ENCODE measurements at places on chromosomes 2 and 18. TPM values are rescaled to one million over a fixed set of nuclear protein-coding genes. Genes with fewer than 3 reads are reported as not detected.
A peak's percentile ranks its signal among the peaks of the same experiment; 100 is the strongest.

The ACMSD gene
- not detected for total RNA-seq

The NEU4 gene
- 0.10 TPM for total RNA-seq

The ARHGEF33 gene
- total RNA-seq: 0.27 TPM

The SLC9A4 gene
- total RNA-seq: 0.05 TPM

The COX5B gene
- total RNA-seq: 183 TPM

The LIMS2 gene
- 5.3 TPM for total RNA-seq

The G6PC2 gene
- total RNA-seq: not detected

DNA sequence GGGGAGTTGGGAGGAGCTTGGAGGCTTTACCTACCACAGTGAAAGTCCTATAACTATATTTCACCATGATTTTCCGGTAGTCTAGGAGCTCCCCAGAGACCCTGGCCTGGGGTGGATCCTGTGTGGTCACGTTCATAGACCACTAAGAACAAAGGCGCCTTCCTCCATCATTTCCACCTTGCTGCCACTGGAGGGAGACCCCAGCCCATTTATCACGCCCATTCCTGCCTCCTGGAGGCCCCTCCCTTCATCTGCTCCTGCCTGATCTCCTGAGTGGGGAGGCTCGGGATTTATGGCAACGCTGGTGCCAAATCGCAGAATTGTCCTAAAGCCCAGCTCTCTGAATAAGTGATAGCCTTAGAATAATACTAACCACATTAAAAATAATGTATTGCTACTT, 507.6 kb upstream of the SPHKAP start:
- H3K4me3 ChIP-seq: no peak overlapping the region
- no peak for DNase-seq
- no peaks in the 10 kb centered on the region for H3K27me3 ChIP-seq
- H3K4me1 ChIP-seq: no peaks in the 10 kb centered on the region

- H3K27me3 ChIP-seq: peaks cover 9% of the 10 kb centered on the region
- H3K27ac ChIP-seq: no peak overlapping the region
- no peak overlapping the region for H3K4me3 ChIP-seq
- no peak for DNase-seq
Observed at GRCh38 chr2:86283411-86284030, 53.9 kb downstream of the REEP1 start.

DNA sequence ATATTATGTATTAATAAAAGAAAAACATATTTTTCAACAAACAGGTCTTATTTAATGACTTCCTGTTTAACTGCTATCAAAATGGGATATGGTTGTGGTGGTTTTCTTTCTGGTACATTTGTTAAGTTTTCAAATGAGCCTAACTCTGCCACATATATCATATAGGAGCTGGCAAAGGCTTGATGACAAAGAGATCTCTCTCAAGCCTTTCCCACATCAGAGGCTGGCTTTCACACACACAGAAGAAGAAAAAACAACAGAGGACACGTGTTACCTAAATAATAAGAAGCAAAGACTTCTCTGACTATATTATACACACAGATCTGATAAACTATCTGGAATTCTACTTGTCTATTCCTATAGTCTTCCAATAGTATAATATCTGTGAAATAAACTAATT, 46.1 kb downstream of the CFAP36 start:
- H3K4me1 ChIP-seq: no peaks in the 10 kb centered on the region
- H3K36me3 ChIP-seq: peaks cover 80% of the 10 kb centered on the region
- H3K4me3 ChIP-seq: no peak overlapping the region
- H3K27me3 ChIP-seq: no peaks in the 10 kb centered on the region

GRCh38 chr2:231332872-231333500, 62.5 kb upstream of the B3GNT7 start:
- H3K27ac ChIP-seq: no peak overlapping the region
- no peaks in the 10 kb centered on the region for H3K27me3 ChIP-seq
- H3K4me3 ChIP-seq: no peak overlapping the region
- H3K4me1 ChIP-seq: no peaks in the 10 kb centered on the region
- DNase-seq: no peak

DNA sequence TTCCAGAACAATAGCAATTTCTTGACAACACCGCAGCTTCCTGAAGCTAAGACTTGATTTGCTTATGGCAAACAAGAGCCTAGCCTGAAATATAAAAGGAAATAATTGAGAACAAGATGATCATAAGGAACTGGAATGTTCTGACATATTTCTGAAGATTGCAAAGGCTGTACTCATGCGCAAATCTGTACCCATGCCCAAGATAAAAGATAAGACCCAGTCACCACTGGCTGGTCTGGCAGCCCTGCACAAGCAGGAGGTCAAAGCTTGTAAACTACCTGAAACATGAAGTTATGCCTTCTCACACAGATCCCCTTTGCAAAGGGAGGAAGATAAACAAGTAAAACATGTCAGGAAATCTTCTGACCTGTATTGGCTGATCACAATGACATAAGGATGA, 160.8 kb upstream of the GYPC start:
- no peaks in the 10 kb centered on the region for H3K36me3 ChIP-seq
- DNase-seq: no peak
- H3K4me3 ChIP-seq: no peak overlapping the region

DNA sequence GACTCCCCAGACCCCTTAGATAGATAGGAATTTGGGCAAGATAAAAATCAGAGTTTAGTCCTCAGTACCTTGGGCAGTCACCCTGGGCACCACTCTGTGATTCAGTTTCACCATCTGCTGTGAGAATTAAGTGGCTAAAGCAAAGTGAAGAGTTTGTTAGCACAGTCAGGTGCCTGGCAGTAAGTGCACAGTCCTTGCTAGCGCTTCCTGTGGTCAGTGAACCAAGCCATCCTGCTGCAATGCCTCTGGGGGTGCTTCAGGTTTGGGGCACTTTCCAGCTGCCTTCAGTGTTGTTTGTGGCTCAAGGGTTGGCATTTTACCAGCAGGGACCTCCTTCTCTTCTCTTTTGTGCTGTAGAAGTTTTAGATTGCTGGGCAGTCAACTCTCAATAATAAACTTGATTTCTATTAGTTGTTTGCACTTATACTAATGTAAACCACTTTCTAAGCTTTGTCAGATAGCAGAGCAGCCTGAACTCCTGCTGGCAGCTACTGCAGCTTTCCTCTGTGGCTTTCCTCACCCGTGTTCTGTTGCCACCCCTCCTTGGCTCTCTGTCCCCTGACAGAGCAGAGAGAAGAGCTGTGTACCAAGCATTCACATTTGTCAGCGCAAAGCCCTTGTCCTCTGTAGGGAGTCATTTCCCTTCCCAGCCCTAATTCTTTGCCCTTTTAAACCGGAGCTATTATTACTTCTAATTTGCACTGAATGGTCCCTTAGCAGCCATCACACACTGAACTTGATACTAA, 48.4 kb upstream of the RMP24 start:
- H3K4me1 ChIP-seq: no peaks in the 10 kb centered on the region
- no peak overlapping the region for H3K27ac ChIP-seq
- H3K27me3 ChIP-seq: peaks cover 31% of the 10 kb centered on the region
- no peak for DNase-seq
- H3K4me3 ChIP-seq: no peak overlapping the region

DNA sequence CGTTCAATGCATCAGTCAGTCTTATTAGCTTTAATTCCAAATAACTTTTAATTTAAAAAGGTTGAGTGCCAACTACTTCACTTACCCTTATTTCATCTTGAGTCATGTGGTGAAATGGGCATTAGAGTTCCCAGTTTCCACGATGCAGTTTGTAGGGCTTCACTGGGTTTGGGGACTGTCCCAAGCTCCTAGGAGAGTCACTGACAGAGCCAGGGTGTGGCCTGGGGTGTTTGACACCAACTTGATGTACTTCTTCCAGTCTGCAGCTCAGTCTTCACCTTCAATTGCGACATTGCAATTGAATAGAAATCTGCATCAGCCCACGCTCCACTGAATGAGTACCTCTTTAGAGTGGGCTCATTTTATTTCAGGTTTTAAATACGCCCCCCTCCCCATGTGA, 165.3 kb downstream of the ARL4C start:
- H3K36me3 ChIP-seq: no peaks in the 10 kb centered on the region
- H3K4me1 ChIP-seq: peaks cover 15% of the 10 kb centered on the region
- no peak overlapping the region for H3K4me3 ChIP-seq
- no peak overlapping the region for H3K27ac ChIP-seq
- peaks cover 21% of the 10 kb centered on the region for H3K27me3 ChIP-seq

DNA sequence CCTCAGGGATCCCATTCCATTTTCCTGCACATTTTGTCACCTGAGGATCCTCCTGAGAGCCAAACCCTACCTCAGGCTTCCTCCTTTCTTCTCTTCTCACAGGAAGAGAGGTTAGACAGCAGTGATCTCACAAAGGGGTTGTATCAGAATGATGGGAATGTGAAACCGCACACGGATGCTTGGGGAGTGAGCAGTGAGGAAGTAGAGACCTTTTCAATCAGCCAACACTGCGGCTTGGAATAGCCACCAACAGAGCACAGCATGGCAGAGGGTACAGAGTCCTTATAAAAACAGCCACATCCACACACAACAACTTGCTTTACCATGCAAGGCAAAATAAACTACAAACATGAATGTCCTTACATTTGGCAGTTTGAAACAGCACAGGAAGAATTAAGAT, 8.7 kb downstream of the TMEM182 start:
- peaks cover 27% of the 10 kb centered on the region for H3K36me3 ChIP-seq
- no peaks in the 10 kb centered on the region for H3K4me1 ChIP-seq
- no peak overlapping the region for H3K27ac ChIP-seq
- H3K27me3 ChIP-seq: no peaks in the 10 kb centered on the region
- H3K4me3 ChIP-seq: no peak overlapping the region

DNA sequence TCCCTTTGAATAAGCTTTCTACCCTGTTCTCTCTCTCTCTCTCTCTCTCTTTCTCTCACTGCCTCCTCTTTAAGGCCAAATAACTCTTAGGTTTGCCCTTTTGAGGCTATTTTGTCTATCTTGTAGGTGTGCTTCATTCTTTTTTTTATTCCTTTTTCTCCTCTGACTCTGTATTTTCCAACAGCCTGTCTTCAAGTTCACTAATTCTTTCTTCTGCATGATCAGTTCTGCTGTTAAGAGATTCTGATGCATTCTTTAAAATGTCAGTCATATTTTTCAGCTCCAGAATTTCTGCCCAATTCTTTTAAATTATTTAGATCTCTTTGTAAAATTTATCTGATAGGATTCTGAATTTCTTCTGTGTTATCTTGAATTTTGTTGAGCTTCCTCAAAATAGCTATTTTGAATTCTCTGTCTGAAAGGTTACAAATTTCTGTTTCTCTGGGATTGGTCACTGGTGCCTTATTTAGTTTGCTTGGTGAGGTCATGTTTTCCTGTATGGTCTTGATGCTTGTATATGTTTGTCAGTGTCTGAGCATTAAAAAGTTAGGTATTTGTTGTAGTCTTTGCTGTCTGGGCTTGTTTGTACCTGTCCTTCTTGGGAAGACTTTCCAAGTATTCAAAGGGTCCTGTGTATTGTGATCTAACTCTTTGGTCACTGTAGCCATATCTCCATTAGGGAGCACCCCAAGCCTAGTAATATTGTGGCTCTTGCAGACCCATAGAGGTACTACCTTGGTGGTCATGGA, 35.4 kb upstream of the DYNC1I2 start:
- no peaks in the 10 kb centered on the region for H3K36me3 ChIP-seq
- peaks cover 21% of the 10 kb centered on the region for H3K27me3 ChIP-seq
- DNase-seq: no peak
- H3K4me1 ChIP-seq: peaks cover 17% of the 10 kb centered on the region
- H3K4me3 ChIP-seq: no peak overlapping the region

GRCh38 chr2:65605058-65605742, 172.8 kb upstream of the SPRED2 start:
- DNase-seq: no peak
- H3K36me3 ChIP-seq: no peaks in the 10 kb centered on the region
- no peaks in the 10 kb centered on the region for H3K27me3 ChIP-seq
- peak overlapping the region; percentile 75 for H3K4me3 ChIP-seq

DNA sequence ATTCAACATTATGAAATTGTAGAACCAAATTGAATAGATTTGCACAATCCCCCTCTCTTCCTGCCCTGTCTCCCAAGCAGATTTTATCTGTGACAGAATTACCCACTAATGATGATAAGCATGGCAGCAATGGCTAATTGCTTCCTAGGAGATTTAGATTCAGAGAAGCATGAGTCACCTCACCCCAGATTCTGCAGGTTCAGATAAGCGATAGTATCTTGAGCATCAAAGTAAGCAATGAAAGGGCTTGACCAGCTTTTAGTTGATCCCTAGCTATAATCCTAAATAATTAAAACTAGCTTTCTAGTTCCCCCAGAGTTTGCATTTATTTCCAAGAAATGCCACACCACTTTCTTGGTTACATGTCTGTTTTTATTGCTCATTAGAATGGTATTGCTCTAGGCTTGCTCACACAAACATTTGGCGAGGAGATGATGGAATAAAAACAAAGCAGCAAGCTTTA, 204.3 kb downstream of the GULP1 start:
- H3K4me3 ChIP-seq: no peak overlapping the region
- H3K4me1 ChIP-seq: no peaks in the 10 kb centered on the region
- no peak for DNase-seq
- no peaks in the 10 kb centered on the region for H3K27me3 ChIP-seq

DNA sequence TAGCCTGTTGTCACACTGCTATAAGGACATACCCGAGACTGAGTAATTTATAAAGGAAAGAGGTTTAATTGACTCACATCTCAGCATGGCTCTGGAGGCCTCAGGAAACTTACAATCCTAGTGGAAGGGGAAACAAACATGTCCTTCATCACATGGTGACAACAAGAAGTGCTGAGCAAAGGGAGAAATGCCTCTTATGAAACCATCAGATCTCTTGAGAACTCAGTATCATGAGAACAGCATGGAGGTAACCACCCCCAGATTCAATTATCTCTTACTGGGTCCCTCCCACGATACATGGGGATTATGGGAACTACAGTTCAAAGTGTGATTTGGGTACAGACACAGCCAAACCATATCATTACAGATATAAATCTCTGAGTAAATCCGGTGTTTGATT, 148.7 kb downstream of the PRPF40A start:
- H3K36me3 ChIP-seq: no peaks in the 10 kb centered on the region
- no peak for DNase-seq
- H3K4me3 ChIP-seq: no peak overlapping the region

DNA sequence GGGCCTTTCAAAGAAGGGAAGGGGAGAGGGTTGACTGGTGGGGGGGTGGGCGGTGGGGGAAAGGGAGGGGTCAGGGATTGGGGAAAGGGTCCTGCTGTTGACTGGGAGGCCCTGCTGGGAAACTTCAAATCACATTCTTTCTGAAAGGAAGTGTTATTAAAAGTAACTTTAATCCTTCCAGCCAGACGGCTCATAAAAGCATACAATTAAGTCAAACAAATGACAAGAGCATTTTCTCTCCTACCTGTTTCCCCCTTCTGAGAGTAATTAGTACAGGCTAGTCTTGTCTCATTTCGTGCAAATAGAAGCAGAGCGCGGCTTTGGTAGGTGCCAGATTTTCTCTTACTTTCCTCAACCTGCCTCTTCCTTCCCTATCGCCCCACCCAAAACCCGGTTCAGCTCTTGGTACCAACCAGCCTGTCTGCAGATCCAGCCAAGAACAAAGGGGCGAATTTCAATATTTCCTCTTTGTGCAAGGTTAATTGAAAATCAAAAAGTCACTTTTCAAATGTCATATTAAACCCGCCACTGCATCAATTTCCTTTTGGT, 2112.6 kb upstream of the PIK3C3 start:
- no peaks in the 10 kb centered on the region for H3K36me3 ChIP-seq
- DNase-seq: no peak
- H3K4me3 ChIP-seq: no peak overlapping the region
- no peaks in the 10 kb centered on the region for H3K27me3 ChIP-seq
- no peaks in the 10 kb centered on the region for H3K4me1 ChIP-seq
- no peak overlapping the region for H3K27ac ChIP-seq

Measured in activated B cell treated with CpG ODN at 0.5 μM for 24 hours (primary cell).